ENCODE measurements at places on chromosomes 6 and 20.

DNA sequence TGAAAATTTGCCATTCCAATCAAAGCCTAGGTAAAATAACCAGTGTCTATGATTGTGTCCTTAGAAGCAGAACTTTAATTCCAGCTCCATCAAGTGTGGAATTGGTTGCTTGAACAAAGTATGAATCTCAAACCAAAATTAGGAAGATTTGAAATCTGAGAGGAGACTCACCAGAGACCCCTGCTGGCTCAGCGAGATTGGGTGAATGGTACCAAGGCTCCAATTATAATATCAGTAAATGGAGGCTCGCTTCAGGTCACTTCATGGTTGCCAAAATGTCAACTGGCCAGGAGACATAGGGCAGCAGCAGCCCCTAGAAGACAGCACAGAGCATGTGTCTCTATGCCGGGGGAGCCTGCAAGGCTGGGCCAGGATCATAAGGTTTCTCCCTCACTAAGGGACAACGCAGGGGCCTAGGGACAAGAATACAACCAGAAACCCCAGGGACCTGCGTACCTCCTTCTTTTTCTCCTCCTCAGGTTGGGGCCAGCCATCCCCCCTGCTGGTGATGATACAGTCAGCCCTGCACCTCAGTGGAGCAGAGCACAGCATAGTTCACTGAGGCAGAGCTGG, 14.0 kb downstream of the RBL1 start:
- DNase-seq, result no peak

DNA sequence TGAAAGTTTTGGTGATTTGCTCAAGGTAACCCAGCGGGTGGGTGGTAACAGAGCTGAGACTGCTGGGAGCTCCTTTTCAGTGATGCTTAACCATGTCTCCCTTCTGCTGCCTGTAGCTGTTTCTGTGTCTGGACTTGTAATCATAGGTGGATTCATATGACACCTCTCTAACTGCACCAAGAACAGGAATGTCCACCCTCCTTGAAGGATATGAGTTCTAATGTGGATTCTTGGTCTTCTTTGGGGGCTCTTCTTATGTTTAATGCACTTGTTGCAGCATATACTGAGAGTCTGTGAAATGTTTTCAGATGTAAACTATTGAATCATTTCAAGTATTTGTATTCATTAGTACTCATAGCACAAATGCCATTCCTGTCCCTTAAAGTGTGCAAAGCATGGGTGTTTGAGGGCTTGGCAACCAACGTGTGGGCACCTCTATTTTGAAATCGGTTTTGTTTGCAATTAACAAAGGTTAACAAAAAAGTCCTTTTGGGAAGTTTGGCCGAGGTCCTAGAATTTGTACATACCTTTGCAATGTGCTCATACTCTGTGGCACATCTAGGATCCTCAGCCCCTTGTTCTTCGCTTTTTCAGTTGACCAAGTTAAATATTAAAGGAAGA, 138.0 kb downstream of the SOX4 start:
- DNase-seq, result no peak

DNA sequence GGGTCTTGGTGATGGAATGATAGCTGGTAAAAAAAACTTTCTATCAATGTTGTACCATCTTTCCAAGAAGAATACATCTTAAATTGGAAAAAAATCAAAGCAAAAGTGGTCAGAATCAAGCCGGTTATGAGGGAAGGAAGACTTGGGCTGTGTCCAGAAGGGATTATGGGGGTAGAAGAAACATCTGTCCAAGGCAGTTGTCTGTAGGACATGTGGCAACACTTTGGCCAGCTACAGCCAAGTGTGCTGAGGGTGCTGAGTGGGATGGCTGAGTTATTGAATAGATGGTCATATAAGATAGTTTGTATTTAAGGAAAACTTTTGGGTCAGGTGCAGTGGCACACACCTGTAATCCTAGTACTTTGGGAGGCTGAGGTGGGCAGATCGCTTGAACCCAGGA, 38.4 kb downstream of the INSM1 start:
- DNase-seq, result peak; percentile 48

DNA sequence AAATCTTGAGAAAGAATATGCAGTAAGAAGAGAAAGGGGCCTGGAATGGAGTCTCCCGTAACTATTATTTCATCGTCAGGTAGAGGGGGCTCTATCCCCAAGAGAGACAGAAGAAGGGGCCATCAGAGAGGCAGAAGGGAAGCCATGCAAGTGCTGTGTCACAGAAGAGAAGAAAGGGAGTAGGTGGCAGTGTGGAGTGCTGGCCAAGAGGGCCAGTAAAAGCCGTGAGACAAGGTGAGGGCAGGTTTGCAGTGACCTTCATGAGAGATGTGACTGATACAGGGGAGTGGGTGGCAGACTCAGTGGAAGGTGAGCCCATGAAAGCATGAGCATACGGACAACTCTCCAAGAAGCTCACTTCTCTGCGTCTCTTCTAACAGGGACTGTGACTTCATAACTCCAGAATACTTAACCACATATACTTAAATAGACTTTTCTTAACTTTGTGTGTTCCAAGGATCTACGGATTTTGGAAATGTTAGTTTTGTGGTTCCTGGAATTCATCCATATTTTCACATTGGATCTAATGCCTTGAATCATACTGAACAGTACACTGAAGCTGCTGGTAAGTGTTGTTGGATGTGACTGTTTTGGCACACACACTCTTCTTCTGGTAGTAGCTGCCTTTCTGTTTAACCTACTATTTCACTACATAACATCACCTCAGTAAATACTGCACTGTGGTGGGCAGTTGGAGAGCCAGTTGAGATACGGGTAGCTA, 15.6 kb downstream of the PM20D2 start:
- DNase-seq, result no peak

DNA sequence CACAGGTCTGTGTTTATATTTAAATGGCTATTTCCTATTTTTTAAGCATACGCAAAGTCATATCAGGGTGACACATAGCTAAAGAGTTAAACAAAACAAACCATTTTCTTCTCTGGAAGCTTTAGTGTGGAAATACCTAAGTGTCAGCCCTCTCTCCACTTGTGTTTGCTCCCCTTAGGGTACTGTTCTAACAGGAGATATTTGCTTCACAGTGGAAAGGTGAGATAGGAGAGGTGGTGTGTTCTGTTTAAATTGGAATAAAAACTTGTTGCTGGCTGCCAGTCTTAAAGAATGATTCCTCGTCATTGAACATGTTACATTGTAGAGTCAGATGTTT, 18.9 kb downstream of the PHACTR2 start:
- DNase-seq, result no peak

DNA sequence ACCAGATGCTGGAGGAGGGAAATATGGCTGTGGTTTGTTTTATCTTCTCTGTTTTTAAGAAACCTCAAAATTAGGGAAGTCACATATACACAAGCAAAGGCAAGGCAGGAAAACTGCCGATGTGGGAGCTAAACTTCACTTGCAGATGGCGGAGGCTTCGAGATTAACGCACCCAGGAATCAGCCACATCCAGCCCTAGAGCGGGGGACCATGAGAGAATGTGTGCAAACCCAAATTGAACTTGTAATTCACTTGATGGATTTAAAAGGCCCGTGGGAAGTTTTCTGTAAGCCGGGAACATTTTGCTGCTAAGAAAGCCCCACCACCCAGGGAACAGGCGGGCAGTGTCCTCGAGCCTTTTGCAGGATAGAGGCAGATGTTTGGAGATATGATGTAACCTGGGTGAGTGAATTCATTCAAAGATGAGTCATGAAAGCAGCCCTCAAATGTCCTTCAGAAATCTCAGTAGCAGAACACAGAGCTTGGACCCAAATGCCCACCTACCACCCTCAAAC, 39.9 kb downstream of the PREX1 start:
- peak; percentile 35 for DNase-seq

DNA sequence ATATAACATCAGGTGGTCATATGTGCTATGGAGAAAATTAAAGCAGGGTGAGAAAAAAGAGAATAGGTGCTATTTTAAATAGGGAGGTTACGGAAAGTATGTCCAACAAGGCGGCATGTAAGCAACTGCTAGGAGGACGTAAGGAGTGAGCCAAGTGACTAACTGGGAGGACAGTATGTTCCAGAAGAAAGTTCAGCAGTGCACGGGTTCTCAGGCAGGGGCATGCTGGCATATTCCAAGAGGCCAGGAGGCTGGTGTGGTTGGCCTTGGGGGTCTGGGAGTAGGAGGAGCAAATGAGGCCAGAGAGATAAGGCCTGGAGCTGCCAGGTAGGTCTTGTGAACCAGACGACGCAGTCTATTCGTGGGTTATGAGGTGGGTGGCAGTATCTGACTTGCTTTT, 112.4 kb downstream of the ARMC2 start:
- no peak for DNase-seq

DNA sequence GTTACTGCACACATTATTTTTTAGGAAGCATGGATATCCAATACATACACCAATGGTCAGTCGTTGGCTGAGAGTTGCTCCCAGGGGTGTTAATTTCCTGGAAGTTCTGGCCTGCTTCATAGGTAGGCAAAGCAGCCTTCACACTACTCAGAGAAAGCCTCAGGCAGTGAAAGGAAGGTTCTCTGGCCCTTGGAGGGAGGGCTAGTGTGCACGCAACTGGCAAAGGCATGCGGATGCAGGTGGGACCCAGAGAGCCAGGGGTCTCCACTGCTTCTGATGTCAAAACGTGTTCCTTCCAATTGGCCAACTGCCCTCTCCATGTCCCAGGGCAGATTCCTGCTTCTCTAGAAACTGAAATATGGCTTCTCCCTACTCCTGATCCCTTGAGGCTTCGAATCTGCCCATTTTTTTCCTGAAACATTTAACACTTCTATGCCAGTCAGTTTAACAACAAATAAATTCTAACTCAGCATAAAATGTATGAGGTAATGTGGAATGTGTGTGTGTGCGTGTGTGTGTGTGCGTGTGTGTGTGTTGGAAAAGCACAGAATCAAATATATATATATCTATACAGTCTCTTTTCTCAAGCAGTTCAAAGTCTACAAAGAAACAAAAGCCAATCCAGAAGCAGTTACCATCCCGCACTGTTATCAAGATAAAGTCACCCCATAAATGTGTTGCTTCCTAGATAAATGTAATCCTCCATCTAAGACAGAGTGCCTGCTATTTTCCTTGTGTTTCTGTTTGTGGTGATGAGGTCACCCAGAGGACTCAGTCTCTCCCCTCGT, 94.0 kb upstream of the HIVEP1 start:
- DNase-seq, result no peak

- no peak for DNase-seq
These were observed 209.4 kb upstream of the MCHR2 start for GRCh38 chr6:100203400-100203799.

- DNase-seq, result no peak
These were observed 125.3 kb downstream of the MAP7 start for GRCh38 chr6:136424901-136425300.

GRCh38 chr20:47677635-47678453, 107.4 kb downstream of the SULF2 start:
- DNase-seq, result no peak

- no peak for DNase-seq
These were observed 68.6 kb upstream of the FOXA2 start for GRCh38 chr20:22652681-22653588.
